ENCODE measurements at places on chromosomes 7 and 10. TPM values are rescaled to one million over a fixed set of nuclear protein-coding genes. Genes with fewer than 3 reads are reported as not detected.

- peak; percentile 6 for DNase-seq
Measured at GRCh38 chr7:149145031-149145845, 2.0 kb upstream of the ZNF398 start.

GRCh38 chr10:53716156-53716555 lies 943.6 kb upstream of the MBL2 start:
- no peak for DNase-seq

- DNase-seq: no peak
Measured at GRCh38 chr7:3558400-3558799, 257.3 kb downstream of the SDK1 start.

- no peak for DNase-seq
Measured at GRCh38 chr10:95550073-95550672, 11.0 kb downstream of the SORBS1 start.

DNA sequence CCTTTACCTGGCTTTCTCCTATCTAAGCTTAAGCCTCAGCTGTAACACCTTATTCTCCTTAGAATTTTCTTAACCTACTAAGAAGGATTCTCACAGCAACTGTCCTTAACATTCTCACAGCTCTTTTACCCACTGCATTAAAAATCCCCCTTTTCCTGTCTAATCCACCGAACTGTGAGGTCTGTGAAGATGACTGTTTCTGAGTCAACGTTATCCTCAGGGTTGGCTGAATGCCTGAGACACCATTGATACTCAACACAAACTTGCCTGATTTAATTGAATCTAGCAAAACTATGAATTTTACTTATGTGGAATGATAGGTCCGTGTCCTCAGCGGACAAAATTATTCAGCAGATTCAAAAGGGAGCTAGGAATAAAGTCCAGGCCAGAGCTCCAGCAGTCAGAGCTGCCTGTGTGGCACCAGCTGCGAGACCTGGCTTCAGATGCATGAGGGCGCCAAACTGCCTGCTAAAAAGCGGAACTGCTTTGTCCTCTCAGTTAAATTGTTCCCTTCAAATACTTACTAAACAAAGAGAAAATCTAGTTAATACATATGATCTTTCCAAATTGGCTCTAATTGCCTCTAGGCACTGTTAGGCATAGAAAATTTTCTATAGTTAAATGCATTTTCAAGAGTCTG lies 33.4 kb upstream of the VWDE start:
- peak; percentile 81 for DNase-seq

- no peak for DNase-seq
Measured at GRCh38 chr10:12594448-12594944, 245.1 kb downstream of the CAMK1D start.

GRCh38 chr7:131674131-131674530 lies 117.7 kb upstream of the PODXL start:
- DNase-seq: no peak

The KIN gene
- total RNA-seq: 7.8 TPM
